NCI-H1105 (cell line): ENCODE measurements at places on chromosomes 5 and 9.
A peak's percentile ranks its signal among the peaks of the same experiment; 100 is the strongest.

DNA sequence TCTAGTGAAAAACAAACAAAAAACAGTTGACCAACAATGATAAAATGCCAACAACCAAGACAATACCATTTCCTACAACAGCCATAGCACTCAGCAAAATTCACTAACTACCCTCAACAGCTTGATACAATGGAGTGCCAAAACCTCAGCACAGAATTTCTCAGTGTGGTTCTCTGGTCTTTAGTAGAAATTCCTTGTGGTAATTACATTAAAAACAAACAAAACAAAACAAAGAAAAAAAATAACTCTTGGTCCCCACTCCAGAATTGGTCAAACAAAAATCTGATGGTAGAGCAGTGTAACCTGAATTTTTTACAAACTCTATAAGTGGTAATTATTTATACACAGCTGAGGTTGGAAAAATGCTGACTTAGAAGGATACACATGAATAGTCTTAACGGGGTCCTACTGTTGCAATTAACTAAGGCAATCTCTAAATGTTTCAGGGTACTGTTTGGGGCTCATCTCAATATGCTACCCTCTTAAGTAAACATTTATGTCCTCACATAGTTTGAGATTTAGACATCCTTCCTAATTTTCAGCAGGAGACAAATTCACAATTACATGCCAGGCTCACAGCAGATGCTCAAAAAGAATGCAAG, 13.8 kb downstream of the CSNK1A1 start:
- DNase-seq = no peak

DNA sequence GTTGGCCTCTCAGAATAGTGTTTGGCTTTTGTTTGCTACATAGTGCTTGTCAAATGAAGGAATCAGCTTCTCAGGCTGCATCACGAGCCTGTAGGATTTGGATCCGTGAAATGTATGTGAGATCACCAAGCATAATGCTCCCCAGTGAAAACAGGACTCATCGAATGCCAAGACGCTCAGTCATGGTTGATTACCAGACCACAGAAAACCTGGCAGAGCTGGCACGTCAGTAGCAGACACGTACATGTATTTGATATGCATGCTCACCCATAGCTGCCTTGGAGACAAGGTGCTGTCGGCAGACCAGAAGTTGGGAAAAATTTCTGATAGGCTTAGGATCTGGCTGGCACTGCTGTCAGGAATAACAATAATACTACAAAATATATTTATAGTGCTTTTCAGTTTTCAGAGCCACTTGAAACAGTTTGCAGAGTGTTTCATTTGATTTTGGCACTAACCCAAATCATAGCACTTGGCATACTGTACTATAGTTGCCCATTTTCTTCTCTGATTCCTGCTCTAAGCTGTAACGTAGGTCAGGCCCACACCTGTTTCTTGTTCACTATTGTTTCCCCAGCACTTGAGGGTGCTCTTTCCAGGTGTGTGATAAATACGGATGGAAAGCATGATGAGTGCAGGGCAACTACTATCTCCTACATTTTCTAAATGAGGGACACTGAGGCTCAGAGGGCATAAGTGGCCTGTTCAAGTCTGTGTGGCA, 226.1 kb downstream of the NR3C1 start:
- peak; percentile 80 for DNase-seq

DNA sequence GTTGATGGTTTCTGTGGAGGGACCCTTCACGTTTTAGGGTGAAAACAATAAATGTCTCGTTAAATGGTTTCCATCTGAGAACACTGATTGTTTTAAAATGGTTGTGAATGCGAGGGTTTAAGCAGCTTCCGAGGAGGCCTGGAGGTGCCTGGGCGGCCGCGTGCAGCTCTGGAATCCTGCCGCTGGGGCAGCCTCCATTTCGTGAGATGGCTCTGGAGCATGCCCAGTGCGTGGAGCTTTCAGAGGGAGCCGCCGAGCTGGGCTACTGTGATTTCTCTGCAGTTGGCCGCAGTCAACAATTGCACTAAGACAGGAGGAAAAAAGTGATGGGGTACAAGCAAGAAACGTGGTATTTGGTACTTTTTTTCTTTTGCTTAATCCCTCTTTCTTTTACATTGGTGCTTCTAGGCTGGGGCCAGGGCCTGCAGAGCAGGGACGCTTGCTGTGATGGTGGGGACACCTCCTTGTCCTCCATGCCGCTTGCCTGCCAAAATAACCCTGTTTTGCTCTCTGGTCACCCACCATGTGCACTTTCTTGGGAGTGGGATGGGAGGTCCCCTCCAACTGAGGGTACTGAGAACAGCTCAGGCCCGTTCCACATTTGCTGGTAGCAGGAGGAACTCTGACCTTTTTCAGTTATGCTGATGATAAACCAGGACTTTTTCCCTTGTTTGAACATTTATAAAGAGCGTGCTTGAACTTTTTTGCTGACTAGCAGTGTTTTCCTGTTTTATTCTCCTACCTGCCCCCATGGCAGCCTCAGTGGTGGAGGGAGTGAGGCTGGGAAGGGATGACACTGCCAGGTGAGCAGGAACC, 47.1 kb downstream of the EHMT1 start:
- no peak for DNase-seq

- no peak for DNase-seq
Observed at GRCh38 chr5:76811214-76811613, 7.6 kb upstream of the F2RL1 start.

DNA sequence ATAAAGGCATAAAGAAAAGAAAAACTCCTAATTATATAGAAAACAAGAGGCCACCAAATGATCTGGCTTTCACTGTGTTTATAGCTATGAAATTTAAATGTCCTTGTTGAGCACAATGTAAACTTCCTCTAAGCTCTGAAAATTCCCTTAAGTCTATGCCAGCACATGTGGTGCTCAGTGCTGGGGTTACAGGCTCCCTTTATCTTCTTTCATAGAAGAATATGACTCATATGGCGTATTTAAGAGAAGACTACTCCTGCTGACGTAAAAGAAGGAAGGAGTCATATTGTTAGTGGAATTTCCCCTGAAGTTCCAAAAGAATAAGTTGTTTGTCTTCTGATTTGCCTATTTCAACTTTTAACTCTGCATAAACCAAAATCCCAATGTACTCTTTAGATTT, 30.4 kb downstream of the RNF145 start:
- DNase-seq = no peak

DNA sequence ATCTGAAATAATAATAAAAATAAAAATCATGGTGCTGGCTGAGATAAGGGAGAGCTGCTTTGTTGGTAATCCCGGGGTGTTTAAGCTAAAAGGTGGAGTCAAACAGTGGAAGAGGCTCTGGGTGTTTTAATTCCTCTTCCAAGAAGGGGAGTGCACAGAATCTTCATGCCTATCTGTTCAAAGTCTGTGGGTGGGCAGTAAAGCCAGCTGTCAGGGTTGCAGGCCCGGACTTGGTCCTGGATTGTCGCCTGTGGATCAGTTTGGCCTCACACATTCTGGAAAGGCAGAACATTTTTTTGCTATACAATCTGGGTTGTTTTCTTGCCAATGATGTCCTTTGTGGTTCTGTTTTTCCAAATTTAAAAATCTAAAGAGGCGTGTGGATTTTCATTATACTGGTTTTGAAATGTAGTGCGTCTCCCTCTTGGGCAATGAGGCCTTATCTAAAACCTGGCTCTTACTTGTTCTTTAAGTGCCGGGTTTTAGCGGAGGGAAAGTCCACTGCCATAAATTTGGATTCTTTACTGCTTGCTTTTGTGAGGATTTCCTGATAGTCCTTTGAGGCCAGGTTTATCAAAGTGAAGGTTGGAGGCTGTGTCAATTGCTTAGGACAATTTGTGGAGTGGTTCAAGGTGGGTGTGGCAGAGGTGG, 5.8 kb downstream of the ANKDD1B start:
- DNase-seq = no peak

- no peak for DNase-seq
Observed at GRCh38 chr5:35294976-35295375, 64.7 kb upstream of the PRLR start.

DNA sequence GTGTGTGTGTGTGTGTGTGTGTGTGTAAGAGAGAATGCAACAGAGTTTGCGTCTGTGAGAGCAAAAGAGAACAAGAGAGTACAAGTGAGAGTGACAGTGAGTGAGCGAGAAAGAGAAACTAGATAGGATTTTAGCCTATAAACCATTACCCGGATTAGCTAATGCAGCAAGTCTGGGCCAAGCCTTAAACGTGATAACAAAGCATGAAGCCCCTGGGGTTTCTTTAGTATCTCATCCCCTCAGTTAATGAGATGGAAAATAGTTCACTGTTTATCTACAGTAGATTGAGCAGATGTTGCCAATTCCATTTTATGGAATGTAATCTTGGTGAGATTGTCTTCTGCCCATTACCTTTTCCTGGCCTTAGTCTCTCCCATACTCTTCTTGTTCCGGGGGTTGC, 114.5 kb downstream of the MAT2B start:
- DNase-seq = no peak

GRCh38 chr9:131769361-131769760, 29.5 kb upstream of the RAPGEF1 start:
- no peak for DNase-seq

GRCh38 chr5:116905885-116906284, 331.3 kb upstream of the SEMA6A start:
- no peak for DNase-seq

DNA sequence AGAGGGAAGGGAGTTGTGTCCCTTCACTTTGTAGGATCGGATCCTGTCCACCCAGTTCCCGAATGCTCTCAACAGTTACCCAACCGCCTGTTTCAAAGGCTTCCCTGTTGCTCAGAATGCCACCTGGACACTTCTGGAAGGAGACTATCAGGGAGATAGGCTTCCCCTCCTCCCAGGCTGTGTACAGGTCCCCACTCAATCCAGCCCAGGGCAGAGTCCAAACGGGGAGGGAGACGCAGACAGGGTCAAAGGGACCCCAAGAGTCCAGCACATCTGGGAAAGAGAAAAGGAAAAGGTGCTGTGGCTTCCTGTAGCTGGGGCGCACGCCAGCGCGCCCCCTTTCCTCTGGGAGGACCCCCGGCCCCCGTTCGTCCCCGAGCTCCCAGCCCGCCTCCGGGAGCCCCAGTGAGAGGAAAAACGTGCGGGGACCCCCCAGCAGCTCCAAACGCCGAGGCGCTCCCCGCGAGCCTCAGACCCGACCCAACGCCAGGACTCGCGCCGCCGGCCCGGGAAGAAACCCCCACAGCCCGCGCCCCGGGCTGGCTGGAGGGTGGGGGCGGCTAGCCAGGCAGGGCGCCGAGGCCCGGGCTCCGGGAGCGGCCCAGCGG, 640 bp downstream of the SURF4 start:
- DNase-seq = peak; percentile 20

GRCh38 chr5:159456722-159457465, 126.6 kb upstream of the IL12B start:
- DNase-seq = no peak

GRCh38 chr5:179292202-179292601, 53.1 kb downstream of the ADAMTS2 start:
- no peak for DNase-seq

DNA sequence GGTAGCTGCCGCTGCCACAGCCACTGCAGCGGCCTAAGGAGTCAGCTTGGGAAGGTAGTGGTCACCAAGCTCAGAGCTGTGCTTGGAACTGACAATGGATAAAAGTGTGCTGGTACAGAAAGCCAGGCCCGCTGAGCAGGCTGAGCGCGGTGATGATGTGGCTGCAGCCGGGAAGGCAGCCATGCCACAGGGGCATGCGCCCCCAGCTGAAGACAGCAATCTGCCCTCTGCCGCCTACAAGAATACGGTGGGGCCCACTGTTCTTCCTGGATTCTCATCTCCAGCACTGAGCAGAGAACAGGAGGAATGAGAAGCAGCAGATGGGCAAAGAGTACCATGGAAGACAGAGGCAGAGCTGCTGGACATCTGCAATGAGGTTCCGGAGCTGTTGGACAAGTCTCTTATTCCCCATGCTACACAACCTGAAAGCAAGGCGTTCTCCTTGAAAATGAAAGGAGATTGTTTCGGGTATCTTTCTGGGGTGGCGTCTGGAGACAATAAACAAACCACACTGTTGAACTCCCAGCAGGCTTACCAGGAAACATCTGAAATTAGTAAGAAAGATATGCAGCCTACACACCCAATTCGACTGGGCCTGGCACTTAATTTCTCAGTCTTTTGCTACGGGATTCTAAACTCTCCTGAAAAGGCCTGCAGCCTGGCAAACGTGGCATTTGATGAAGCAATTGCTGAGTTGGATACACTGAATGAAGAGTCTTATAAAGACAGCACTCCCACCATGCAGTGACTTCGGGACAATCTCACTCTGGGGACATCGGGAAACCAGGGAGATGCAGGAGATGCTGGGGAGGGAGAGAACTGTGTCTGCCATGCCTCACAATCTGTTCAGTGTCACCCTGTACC, 22.8 kb upstream of the ANKRD18A start:
- DNase-seq = no peak

DNA sequence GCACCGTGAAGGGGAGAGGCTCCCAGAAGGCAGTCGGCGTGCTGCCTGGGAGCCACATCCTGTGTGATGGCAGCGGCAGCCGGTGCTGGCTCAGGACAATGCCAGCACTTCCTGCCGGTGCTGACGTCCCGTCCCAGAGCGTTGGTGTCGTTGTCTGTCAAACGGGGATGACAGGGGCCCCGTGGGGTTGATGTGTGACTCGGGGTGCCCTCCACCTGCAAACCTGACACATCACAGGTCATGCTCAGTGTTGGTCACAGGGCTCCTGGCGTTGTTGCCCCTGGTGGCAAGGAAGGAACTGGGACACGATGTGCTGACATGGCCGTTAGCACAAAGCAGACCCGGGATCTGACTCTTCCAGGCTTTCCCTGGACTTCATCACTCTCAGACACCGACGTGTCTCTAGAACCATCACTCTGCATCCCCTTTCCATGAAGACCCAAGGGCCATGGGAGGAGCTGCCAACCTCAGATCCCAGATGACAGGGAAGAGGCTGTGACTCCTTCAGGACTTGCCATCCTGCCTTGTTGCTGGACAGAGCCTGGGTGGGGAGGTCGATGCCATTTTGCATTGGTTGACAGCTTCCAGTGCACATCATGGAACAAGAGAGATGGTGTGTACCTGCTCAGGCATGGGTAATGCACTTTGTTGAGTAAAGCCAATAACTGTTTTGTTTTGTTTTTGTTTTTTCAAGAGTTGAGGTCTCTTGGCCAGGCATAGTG, 21.5 kb downstream of the PLPP7 start:
- no peak for DNase-seq

GRCh38 chr9:6566409-6567139, 79.0 kb downstream of the GLDC start:
- DNase-seq = no peak

GRCh38 chr9:36817160-36817834, 216.8 kb downstream of the PAX5 start:
- DNase-seq = no peak
